ENCODE measurements at places on chromosomes 13 and 19.

DNA sequence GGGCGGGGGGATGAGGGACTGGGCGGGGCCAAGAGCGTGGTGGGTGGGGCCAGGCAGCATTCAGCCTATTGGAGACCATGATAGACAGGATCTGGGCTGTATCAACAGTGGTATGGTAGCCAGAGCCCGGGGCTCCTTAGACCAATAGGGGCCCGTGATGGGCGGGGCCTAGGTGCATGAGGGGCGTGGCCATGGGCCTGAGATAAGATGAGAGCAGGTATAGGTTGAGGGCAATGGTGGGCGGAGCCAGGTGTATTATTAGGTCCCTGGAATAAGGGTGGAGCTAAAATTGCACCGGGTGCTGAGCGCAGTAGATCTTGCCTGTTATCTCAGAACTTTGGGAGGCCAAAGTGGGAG, 5.3 kb downstream of the ABCA7 start:
- peak; percentile 47 for DNase-seq

DNA sequence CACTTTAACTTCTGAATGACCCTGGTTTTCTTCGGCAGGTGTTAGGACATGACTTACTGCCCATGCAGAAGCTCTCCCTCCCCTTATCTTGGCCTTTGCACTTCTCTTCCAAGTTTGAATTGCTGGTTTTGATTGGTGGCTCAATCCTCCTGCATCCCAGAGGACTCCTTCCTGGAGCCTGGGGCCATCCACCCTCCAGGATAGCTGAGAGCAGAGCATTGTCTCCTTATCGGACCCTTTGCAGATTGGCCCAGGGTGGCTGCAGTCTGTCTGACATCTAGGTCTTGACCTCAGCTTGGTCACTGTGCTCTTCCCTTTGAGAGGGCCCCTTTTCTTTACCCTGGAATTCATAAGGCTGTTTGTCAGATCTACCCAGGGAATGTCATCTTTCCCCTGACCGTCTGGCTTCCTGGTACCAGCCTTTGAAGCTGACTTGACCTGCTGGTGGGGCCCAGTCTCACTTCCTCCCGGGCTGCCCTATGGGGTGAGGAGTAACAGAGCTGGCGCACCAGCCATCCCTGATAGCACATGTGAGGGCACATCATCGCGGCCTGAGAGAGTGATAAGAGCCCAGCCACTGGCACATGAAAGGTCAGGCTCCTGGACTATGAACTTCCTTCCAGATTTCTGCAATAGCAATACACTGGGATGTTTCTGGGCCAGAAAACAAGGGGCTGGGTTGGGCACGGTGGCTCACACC, 172.9 kb upstream of the UBL3 start:
- DNase-seq, result no peak

GRCh38 chr13:102017248-102017647, 384.6 kb downstream of the FGF14 start:
- DNase-seq, result no peak

DNA sequence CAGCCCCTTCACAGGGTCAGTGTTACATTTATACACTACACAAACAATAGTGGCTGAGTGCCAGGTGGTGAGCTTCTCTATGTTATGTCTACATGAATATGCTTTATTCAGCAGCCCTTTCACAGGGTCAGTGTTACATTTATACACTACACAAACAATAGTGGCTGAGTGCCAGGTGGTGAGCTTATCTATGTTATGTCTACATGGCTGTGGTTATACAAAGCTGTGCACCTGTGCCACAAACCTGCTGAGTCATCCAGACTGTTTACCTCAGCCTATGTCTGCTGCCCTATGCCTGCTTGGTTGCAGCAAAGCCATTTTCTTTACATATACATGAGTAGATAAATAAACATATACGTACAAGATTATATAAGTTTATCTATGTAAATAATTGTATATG, 76.5 kb downstream of the ZNF726 start:
- DNase-seq, result peak; percentile 34

DNA sequence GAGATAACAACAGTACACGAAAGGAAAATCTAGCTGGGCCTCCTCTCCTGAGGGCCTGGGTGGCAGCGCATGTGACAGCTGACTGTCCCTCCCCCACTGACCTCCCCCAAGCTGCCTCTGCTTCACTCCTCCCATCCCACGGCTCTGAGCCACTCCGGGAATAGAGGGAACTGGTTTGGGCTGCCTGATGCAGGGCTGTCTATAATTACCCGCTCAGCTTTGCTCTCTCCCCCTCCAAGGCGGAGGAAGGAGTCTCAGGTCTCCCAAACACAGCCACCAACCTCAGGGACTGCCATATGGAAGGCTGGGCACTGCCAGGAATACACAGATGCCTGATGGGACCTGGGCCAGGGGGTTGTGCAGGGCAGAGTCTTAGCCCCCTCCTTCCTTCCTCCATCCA, 7.9 kb downstream of the NAPA start:
- DNase-seq, result no peak

DNA sequence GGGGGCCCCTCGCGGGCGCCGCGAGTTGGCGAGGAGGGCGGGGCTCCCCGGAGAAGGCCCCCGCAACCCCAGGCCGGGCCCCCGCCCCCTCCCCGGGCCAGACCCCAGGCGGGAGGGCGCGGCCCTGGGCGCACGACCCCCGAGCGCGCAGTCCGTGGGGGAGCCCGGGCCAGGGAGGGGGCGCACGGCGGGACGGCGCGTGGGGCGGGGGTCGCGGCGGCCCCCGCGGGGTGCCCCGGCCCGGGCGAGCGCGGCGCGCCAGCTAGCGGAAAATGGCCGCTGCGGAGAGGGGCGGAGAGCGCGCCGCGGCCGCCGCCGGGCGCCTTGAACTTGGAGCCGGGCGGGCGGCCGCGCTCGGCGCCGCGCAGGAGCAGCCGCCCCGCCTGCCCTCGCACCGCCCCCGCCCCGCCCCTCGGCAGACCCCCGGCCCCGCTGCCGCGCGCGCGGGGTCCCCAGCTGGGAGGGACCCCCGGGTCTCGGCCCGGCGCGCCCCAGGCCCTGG, 6.4 kb upstream of the NFIC start:
- peak; percentile 52 for DNase-seq

GRCh38 chr19:57675881-57676280, 5.9 kb upstream of the ZNF551 start:
- DNase-seq, result no peak

DNA sequence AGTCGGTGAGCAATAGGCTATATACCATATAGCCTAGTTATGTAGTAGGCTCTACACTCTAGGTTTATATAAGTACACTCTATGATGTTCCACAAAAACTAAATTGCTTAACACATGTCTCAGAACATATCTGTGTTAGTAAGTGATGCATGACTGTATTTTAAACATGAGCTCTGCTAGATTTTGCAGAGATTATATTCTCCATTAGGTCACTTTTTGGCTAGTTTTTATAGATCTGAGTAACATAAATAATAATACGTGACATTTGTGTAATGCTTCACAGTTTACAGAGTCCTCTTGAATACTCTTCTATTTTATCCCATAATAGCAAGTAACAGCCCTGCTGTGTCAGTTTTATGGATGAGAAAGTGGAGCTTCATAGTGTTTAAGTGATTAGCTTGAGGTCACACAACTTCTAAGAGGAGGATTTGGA, 47.8 kb downstream of the NDFIP2 start:
- DNase-seq, result no peak

- DNase-seq, result no peak
Measured at GRCh38 chr13:112062072-112062567, 4.8 kb upstream of the SOX1 start.

- DNase-seq, result no peak
Measured at GRCh38 chr13:107553838-107554237, 661.5 kb downstream of the LIG4 start.

DNA sequence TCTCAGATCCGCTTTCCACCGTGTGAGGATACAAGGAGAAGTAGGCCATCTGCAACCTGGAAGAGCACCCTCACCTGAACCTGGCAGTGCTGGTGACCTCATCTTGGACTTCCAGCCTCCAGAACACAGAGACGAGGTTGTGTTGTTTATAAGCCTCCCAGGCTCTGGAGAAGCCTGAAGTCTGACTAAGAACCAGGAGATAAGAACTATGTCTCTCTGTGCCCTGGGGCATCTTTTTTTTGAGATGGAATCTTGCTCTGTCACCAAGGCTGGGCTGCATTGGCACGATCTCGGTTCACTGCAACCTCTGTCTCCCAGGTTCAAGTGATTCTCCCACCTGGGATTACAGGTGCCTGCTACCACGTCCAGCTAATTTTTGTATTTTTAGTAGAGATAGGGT, 14.5 kb downstream of the FCGBP start:
- no peak for DNase-seq

- no peak for DNase-seq
Measured at GRCh38 chr19:42351079-42351735, 25.8 kb downstream of the MEGF8 start.

DNA sequence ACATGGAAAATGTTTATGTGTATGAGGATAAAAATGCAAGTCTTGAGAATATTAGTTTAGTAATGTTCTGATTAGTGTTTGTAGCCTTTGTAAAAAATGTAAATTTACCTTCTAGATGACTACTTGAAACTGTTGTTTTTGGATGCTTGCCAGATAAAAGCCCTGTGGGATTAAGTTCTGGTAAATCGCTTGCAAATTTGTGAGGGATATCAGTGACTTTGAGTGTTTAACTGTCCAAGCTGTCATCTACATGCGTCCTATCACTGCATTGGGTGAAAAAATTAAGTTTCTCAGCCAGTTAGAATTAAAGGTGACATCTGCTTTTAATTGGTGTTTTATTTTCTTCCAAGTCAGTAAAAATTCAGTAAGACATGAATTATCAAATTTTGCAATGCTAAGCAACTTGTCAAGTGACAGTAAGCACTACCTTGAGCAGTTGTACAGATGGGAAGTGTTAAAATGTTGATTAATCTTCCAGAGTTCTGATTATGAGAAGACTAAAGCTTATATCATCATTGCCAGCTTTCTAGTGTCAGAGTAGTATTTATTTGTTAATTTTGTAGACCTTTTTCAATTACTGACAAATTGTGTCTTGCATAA, 88.0 kb downstream of the PCCA start:
- DNase-seq, result no peak

- no peak for DNase-seq
Measured at GRCh38 chr13:23349161-23349897, 84.2 kb downstream of the SACS start.

- DNase-seq, result peak; percentile 8
Measured at GRCh38 chr19:8988204-8988603, 22.0 kb downstream of the MUC16 start.

DNA sequence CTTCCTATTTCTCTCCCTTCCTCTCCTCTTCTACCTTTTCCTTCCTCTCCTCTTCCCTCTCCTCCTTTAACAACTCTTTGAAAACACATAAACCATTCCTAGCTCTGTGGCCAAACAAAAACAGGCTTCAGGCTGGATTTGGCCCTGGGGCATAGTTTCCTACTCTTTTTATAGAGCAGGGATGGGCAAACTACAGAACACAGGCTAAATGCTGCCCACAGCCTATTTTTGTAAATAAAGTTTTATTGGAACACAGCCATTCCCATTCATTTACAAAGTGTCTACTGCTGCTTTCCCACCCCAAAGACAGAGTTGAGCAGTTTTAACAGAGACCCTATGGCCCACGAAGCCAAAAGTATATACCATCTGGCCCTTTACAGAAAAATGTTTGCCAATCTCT, 35.4 kb downstream of the LHFPL6 start:
- no peak for DNase-seq

- peak; percentile 55 for DNase-seq
Measured at GRCh38 chr19:10501971-10502523, 1.1 kb downstream of the KEAP1 start.

- no peak for DNase-seq
Measured at GRCh38 chr13:47623862-47624261, 377.2 kb downstream of the SUCLA2 start.

DNA sequence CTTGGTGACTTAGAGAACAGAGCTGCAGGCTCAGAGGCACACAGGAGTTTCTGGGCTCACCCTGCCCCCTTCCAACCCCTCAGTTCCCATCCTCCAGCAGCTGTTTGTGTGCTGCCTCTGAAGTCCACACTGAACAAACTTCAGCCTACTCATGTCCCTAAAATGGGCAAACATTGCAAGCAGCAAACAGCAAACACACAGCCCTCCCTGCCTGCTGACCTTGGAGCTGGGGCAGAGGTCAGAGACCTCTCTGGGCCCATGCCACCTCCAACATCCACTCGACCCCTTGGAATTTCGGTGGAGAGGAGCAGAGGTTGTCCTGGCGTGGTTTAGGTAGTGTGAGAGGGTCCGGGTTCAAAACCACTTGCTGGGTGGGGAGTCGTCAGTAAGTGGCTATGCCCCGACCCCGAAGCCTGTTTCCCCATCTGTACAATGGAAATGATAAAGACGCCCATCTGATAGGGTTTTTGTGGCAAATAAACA, 9.9 kb downstream of the APOC1 start:
- no peak for DNase-seq

DNA sequence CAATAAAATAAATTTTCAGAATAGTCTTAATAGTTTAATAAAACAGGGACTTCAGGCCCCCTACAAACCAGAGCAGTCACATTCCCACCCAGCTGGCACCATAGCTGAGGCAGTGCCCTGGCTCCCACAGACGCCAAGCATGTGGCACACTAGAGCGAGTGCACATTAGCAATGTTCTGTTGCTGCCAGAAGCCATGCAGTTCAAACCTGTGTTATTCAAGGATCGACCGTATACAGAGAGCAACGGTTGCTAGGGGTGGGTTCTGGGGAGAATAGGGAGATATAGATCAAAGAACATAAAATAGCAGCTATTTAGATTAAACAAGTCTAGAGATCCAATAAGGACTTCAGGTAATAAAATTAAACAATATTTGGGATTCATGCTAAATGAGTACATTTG, 419.3 kb upstream of the KLHL1 start:
- no peak for DNase-seq

GRCh38 chr19:29505097-29505824, 20.5 kb upstream of the VSTM2B start:
- no peak for DNase-seq

GRCh38 chr13:79481685-79482052, 714 bp downstream of the NDFIP2 start:
- DNase-seq, result peak; percentile 55

DNA sequence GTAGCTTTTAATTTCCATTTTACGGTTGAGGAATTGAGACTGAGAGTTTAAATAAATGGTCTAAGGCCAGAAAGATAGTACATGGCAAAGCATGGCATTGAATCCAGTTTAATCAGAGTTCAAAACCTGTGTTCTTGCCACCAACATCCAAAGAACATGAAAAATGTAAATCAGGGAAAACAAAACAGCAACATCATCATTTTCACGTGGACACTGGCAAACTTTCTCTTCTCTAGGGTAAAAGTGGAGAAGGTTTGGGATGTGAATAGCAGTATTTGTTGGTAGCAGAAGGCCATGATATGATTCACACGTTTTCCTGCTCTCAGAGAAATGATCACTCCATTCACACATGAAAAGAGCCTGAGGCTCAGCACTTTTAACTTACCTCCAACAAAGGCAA, 357.7 kb downstream of the UQCRFS1 start:
- DNase-seq, result no peak

DNA sequence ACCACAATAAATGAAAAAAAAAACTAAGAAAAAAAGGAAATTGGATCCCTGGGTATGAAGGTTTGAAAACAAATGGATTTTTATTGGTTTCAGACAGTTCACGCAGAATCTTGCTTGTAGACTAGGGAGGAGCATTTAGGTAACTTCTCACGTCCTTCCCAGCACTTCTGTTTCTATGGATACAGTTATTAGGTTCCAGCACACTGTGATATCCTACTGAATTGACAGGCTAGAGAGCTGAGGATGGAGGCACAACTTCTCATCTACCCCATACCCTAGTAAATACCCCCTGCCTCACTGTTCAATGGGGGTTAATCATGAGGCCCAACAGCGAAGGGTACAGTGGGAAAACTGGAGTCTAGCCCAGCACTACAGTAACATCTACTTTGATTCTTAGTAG, 304.1 kb downstream of the ENOX1 start:
- DNase-seq, result no peak

GRCh38 chr13:41312176-41312500, 1.1 kb downstream of the NAA16 start:
- peak; percentile 14 for DNase-seq

Measured in CD4-positive, alpha-beta T cell treated with Interleukin-6 for 4 hours (primary cell).